ENCODE measurements at places on chromosomes 6 and 20.
A peak's percentile ranks its signal among the peaks of the same experiment; 100 is the strongest.

DNA sequence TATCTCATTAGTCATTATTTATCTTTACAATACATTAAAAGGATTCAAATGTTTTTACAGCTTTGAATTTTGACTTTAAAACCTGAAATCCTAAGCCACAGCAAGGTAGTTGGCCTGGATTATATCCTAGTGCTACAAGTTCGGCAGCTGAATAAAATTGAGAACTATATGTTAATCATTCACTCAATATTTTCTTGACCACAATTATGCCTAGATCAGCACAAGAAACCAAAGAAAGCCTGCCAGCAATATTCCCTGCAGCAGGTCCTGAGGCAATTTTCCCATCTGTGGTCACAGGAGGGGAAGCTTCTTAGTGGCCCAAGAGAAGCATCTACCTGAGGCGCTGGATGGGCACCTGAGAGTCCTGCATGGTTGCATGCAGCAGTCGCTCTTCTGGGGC, 183.5 kb downstream of the GMDS start:
- no peak for DNase-seq

DNA sequence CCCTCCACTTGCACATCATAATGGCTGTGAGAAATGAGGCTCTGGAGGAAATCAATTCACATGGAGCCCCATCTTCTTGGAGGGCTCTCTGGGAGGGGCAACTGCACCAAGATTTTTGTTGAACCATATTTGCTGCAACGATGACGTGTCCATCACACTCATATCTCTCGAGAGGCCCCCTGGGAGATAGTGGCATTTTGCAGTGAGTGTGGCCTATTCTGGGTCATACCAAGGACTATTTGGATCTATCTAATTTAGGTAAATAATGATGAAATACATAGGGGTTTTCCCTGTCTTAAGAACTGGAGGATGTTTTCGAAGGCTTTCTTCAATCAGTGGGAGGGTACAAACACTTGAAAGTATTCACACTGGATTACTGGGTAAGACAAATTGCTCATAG, 31.6 kb downstream of the CNR1 start:
- DNase-seq, result no peak

- DNase-seq, result no peak
Measured at GRCh38 chr20:14919501-14920081, 582.2 kb upstream of the FLRT3 start.

GRCh38 chr20:61814244-61814643, 251.4 kb downstream of the TAF4 start:
- DNase-seq, result no peak

DNA sequence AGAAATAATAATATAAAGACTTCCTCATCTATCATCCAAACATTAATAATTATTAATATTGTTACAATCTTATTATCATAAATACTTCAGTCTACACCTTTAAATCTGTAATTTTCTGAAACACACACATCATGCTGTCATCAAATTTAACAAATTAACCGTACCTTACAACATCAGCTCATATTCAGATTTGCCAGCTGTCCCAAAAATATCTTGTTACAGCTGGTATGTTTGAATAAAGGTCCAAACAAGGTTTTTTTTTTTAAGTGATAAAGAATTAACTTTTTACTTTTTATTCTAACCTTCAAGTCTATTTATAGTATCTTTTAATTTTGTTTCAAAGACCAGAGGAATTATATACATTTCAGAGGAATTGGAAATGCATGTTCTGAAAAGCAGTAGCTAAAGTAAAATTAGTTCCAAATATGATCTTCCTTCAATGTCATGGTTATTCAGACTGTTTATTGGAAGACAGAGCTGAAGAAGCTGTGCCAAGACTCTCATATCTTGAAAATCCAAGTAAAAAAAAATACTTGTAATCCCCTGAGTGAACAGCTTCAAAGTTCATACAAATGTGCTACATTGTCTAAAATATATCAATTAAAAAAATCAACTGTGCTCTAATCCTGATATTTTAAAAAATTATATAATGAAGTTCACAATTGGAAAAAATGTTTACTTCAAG, 161.7 kb upstream of the BMP5 start:
- DNase-seq, result no peak

DNA sequence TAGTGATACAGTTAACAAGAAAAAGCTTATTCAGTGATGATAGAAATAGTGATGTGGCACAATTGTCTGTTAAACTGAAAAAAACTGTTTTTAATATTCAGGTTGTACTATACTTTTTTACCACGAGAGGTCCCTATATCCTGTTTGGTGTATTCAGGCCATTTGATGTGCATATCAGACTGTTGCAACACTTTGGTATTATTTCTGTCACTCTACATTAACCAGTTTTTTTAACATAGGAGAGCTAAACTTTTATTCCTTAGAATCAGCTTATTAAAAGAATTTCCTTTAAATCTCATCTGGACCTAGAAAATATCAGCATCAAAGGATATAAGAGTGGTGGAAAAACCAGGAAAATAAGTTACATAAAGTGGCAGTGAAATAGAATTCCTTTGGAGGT, 36.8 kb downstream of the TSPYL4 start:
- DNase-seq, result no peak

DNA sequence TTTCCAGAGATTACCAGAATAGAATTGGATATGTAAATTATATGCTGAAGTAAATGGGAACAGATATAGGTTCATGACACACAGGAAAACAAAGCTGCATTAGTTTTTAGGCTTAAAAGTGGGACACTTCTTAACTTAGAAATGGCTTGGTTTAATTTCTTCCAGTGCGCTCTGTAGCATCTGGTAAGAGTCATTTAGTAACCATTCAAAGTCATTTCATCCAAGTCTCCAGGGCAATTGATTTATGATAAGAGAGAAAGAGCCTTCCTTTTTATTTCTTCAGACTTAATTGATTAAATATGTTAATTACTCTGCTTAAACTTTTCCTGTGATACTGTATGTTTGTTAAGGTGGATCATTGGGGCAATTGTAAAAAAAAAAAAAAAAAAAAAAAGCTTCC, 368.0 kb downstream of the DOK5 start:
- DNase-seq, result no peak

GRCh38 chr6:15871276-15871675, 208.4 kb upstream of the DTNBP1 start:
- DNase-seq, result no peak

DNA sequence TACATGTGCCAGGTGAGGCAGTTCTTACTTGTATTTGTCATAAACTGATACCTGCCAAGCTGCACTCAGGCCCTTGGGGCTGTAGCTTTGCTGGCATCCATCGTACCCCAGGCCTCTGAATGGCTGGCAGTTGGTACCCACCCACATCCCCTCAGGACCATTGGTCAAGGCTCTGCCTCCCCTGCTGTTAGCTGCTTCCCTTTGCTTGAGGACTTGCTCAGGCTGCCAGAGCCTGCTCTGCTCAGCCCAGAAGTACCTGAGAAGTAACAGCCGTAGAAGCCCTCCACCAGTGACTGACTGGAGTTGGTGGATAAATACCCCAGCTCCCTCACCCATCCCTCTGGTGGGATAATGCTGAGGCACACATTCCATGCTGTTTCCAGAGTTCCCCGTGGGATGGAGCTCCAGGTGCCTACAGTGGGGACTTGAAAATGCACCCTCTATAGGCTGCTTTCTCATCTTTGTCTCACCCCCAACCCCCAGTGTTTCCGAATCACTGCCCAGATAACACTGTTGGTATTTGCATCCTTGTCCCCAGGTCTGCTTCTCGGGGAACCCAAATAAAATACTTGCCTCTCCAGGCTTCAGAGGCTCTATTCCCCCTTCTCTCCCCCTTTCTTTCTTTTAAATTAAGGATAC, 7.3 kb downstream of the EBF4 start:
- DNase-seq, result no peak

DNA sequence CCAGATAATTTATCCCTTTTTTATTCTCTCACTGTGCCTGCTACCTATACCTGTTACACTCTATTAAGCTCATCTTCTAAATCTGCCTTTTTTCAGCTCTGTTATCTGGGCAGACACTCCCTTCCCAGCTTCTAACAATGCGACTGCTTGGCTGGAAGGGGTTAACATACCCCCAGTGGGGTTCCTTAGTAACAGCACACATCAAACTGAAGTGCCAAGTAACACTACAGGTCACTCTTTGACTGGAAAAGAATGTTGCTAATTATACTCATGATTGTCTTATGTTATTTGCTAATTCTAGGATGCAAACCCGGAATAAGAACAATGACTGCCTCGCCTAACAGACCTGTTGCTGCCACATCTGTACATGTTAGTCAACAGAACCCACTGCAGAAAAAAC, 203.5 kb downstream of the EPM2A start:
- no peak for DNase-seq

- no peak for DNase-seq
Measured at GRCh38 chr6:160911949-160912348, 79.6 kb upstream of the MAP3K4 start.

- no peak for DNase-seq
Measured at GRCh38 chr6:44024574-44025219, 102.6 kb downstream of the MRPL14 start.

GRCh38 chr20:36847710-36848040, 28.3 kb upstream of the TLDC2 start:
- DNase-seq, result no peak

DNA sequence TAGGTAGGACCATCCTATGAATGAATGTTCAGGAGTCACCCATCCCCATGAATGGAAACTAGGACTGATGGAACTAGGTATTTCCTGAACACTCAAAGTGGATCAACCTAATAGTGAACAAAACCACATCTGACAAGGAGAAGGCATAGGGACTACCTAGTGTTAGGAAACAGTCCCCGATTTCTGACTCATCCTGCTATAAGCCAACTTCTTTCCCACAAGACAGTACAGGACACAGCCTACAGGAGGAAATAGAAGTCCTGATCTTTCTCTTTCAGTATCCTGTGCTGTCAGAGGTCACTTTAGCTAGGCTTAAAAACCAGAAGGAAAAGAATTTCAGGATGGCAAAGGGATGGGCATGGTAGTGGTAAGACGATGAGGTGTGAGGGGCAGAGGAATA, 19.5 kb upstream of the GMDS start:
- no peak for DNase-seq

DNA sequence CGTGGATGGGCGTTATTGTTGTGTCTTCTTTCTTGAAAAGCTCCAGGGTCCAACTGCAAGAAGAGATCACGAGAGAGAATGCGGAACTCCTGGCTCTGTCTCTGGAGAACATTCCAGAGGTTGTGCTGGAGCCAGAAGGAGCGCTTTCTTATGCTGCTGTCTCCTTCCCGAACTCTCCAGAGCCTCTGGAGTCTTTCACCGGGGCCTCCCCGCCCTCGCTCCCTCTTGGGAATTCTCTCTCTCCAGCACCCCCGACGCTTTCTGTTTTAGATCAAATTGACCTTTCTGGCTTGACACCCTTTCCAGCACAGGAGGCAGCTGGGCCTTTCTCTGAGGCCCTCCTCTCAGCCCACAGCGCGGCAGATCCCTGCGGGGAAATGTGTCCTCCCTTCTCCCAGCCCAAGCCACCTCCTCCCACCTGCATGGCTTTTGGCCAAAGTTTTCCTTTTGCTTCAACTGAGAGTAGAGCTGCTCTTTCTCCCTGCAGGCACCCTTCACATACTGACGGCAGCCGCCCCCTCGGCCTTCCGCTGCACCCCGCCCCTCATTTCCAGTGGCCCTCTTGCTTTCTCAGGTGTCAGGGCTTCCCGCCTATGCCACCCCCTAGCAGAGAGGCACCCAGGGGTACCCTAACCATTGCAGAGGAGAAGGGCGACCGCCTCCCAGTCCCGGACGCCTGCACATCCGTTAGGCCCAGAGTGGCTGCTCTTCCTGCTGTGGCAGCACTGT, 6.6 kb upstream of the CCR6 start:
- no peak for DNase-seq

- DNase-seq, result no peak
Measured at GRCh38 chr6:42118162-42119001, 24.0 kb downstream of the C6orf132 start.

DNA sequence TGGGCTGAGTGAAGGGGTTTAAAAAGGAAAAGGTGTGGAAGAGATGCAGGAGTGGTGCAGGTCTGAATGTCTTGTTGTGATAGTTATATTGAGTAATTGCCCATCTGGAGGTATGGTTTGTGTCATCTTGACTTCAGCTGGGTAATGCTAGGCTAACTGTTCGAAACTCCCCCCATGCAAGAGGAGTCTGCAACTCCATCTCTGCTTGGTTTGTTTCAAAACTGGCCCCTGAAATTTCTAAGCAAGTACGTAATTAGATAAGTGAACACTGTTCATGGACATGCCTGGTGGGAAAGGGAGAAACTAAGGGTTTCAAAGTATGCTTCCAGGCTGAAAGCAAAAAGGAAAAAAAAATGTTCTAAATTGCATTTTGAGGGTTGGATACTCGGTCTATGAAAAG, 17.1 kb downstream of the TTK start:
- DNase-seq, result no peak

GRCh38 chr6:14423955-14424354, 306.4 kb downstream of the CD83 start:
- no peak for DNase-seq

DNA sequence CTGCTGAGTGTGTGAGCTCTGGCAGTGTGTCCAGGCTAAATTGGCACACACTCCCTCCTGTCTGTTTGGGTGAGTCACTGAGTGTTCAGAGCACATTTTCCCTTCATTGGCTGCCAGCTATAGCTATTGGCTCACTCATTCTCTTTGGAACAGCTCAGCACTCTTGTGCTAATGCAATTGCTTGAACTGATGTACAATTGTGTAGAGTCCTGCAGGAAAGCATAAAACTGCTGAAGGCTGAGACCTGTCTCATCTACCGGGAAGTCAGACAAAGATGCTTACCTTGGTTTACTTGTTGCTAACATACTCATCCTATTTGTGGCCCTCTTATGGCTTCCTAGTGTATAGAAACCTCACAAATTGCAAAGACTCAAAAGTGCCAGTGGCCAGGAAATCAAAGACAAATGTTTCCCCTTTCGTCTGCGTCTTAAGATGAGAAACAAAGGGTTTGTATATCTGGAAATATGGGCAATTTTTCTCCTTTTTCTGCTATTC, 351.0 kb downstream of the BCKDHB start:
- DNase-seq, result peak; percentile 93

GRCh38 chr6:169194737-169195136, 58.9 kb downstream of the THBS2 start:
- no peak for DNase-seq

DNA sequence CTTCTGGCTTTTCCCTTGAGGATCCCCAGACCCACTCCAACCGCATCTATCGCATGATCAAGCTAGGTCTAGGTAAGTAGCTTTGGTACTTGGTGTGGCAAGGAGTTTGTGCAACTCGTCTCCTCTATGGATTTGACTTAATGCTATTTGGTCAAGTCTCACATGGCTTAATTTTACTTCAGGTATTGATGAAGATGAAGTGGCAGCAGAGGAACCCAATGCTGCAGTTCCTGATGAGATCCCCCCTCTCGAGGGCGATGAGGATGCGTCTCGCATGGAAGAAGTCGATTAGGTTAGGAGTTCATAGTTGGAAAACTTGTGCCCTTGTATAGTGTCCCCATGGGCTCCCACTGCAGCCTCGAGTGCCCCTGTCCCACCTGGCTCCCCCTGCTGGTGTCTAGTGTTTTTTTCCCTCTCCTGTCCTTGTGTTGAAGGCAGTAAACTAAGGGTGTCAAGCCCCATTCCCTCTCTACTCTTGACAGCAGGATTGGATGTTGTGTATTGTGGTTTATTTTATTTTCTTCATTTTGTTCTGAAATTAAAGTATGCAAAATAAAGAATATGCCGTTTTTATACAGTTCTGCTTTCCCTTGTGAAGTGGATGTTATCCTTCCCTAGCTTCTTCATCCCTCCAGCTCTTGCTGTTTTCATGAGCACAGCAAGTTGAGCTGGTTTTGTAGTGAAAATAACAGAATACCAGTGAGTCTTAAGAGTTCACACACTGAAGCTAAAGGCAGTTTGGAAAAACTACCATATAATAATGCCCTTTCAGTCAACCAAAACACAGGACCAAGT, 3.8 kb downstream of the SLC35B2 start:
- no peak for DNase-seq

- no peak for DNase-seq
Measured at GRCh38 chr20:10542442-10542841, 107.3 kb downstream of the SLX4IP start.
